ENCODE measurements at places on chromosomes 7 and 10. TPM values are rescaled to one million over a fixed set of nuclear protein-coding genes. Genes with fewer than 3 reads are reported as not detected.

GHRHR gene
- total RNA-seq, result not detected

MLXIPL gene
- total RNA-seq, result 1.6 TPM

EPHB6 gene
- 1.0 TPM for total RNA-seq

AKR1C3 gene
- total RNA-seq, result 1.6 TPM

SPDYE16 gene
- total RNA-seq, result not detected

C7orf57 gene
- total RNA-seq, result not detected

ENTPD1 gene
- 8.9 TPM for total RNA-seq

BCL7B gene
- total RNA-seq, result 6.8 TPM

PLEKHS1 gene
- 0.52 TPM for total RNA-seq

FAM25C gene
- not detected for total RNA-seq

ANKMY2 gene
- 30.3 TPM for total RNA-seq

MYH16 gene
- total RNA-seq, result not detected

AOAH gene
- total RNA-seq, result 5.2 TPM

SFRP4 gene
- total RNA-seq, result 28.7 TPM

Data from skeletal muscle tissue (tissue), 5 donors.